Suppressor macrophage (primary cell): ENCODE measurements at places on chromosomes 3 and 15.

- DNase-seq: peak; percentile 77
These were observed 135.4 kb upstream of the CBLB start for GRCh38 chr3:106004137-106004681.

- DNase-seq: no peak
These were observed 194.3 kb downstream of the CBLB start for GRCh38 chr3:105674437-105675065.

GRCh38 chr3:143529018-143529478 is 319.2 kb downstream of the SLC9A9 start:
- DNase-seq: peak; percentile 47

- no peak for DNase-seq
These were observed 9.8 kb downstream of the SYNM start for GRCh38 chr15:99114511-99115299.

DNA sequence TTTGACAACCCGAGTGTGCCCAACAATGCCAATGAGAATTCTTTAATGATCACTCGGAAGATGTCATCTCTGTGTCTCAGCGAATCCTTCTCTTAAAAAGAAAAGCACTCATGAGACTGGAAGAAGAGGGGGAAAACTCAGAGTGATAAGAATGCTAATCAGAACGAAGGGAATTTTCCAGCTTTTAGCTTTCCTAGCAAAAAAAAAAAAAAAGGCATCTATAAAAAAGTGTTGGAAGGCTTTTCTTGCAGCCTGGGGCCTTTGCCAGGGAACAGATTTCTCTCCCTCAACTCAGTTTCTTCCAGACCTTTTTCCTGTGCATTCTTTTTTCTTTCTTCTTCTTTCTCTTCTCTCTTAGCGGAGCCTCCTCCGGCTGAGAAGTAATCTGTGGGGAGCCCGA is 80.5 kb upstream of the NEO1 start:
- DNase-seq: no peak
